ENCODE measurements at places on chromosomes 4 and X.

- DNase-seq: no peak
Observed at GRCh38 chr4:184103527-184104264, 114.0 kb downstream of the ENPP6 start.

GRCh38 chrX:41600291-41600690, 88.5 kb upstream of the GPR34 start:
- DNase-seq: no peak

DNA sequence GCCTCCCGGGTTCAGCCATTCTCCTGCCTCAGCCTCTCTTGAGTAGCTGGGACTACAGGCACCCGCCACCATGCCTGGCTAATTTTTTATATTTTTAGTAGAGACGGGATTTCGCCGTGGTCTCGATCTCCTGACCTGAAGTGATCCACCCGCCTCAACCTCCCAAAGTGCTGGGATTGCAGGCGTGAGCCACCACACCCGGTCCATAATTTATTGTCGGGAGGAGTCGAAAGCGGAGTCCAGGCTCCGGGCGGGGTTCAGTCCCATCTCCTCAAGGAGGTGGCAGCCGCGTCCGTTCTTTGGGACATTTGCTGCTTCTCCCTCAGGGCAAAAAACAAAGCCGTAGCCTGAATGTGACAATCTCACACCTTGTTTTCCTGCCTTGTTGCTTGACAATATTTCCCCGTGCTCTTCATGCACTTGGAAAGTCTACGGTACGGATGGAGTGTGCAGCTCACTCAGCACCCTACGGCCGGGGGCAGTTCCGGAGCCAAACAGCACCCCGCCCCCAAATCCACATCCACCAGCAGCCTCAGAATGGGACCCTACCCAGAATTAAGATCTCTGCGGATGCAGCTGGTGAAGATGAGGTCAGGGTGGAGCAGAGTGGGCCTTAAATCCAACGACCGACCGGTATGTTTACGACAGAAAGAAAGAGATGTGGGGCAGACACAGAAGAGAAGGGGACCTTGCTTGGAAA, 9.6 kb downstream of the GTPBP6 start:
- no peak for DNase-seq

DNA sequence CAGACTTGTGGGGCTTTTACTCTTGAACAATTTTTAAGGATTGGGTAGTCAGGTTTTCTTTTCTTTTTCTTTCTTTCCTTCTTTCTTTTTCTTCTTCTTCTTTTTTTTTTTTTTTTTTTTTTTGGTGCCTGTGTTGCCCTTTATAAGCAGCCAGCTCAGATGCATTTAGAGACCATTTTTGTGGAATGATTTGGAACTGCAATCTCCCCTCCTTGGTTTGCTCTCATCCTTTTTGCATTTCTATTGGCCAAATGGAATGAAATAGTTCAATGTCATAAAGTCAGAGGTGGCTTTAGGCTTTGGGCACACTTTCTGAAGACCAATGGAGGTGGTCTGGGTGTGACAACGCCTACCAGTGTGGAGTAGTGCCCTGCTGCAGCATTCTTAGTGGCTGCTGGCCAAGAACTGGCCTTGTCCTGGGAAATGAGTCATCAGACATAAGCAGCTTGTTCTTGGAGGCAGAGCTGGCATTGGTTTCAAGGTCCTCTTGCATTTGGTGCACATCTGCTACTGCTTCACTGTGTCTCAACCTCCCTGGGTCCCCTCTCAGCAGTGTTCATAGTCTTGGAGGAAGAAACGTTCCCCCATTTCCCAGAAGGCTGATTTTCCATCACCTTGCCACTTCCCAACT, 84.5 kb downstream of the CT47B1 start:
- DNase-seq: no peak

DNA sequence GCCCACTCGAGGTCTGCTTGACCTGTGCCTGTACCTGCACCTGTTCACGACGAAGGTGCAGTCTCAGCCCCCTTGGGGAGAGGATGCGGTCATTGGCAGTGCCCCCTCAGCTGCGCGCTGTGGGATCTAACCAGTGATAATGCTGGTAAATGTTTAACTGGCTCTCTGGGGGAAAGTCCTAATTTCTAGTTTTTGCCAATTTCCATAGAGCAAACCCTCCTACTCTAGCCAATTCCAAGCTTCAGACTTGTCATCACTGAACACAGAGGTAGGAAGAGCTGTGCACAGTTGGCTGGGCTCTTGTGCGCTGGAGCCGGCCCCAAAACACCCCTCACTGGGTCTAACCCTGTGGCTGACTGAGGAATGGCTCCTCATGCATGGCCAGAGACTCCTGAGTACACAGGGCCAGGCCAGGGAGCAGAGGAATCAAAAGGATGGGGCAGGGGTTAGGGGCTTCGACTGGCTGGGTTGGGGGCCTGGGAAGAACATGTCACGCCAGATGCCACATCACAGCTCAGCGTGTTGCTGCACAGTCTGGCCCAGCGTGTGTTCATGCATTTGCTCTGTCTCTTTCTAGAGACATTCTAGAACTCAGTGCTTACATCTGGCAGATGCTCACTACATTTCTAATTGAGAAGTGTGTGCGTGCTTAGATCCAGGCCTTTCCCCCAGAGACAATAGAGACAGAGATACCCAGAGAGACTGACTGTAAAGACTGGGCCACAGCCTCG, 270.8 kb downstream of the BCOR start:
- no peak for DNase-seq

DNA sequence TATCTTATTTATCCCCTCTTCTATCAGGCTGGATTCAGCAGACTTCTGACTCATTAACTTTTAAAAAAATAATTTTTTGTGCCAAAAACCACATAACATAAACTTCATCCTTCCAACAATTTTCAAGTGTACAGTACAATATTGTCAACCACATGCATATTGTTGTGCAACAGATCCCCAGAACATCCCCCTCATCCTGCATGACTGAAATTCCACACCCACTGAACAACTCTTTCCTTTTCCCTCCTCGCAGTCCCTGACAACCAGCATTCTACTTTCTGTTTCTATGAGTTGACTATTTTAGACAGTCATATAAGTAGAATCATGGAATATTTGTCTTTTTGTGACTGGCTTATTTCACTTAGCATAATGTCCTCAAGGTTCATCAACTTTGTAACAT, 2.2 kb upstream of the MID2 start:
- DNase-seq: no peak

- no peak for DNase-seq
Observed at GRCh38 chrX:53288189-53288588, 6.8 kb upstream of the IQSEC2 start.

GRCh38 chrX:1657367-1658070, 42.7 kb downstream of the ASMT start:
- peak; percentile 46 for DNase-seq

- DNase-seq: no peak
Observed at GRCh38 chr4:102616636-102617035, 115.5 kb downstream of the NFKB1 start.
